ENCODE measurements at places on chromosomes 12 and 14.

- DNase-seq, result no peak
These were observed 3.4 kb upstream of the AP1G2 start for GRCh38 chr14:23570806-23571483.

- DNase-seq, result no peak
These were observed 4.2 kb downstream of the KRT82 start for GRCh38 chr12:52401926-52402325.

DNA sequence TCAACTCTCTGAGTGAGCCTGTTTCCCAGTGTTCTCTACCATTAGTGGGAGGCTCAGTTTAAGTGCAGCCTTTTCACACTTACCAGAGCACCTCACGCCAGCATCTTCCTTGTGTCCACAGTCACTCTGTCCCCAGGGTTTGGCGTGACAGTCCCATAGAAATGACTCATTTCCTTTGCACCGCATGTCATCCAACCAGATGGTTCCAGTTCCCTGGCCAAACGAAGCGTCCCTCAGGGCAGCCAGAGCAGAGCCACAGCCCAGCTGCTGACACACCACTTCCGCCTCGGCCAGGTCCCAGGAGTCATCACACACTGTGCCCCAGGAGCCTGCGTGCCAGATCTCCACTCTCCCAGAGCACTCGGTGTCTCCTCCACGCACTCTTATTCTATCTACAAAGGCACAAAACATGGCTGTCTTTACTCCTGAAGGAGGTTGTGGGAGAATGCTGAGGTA is 65.4 kb downstream of the ACSM4 start:
- DNase-seq, result no peak

GRCh38 chr12:124967016-124967739 is 21.8 kb downstream of the DHX37 start:
- DNase-seq, result no peak

DNA sequence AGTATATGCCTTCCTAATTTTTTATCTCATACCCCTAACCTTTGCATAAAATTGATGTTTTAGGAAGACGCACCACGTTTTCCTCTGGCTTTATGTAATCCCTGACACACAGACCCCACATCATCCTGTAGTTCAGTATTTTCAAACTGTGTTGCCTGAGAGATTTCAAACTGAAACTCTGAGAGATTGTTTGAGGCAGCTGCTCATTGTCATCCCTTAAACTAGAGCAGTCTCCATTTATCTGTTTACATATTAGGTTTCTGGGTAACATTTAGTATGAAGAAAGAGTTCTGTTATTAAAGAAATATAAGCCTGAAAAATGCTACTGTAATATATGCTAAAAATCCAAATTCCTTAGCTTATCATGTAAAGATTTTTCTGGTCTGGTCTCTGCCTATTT is 24.3 kb downstream of the MNAT1 start:
- DNase-seq, result no peak

DNA sequence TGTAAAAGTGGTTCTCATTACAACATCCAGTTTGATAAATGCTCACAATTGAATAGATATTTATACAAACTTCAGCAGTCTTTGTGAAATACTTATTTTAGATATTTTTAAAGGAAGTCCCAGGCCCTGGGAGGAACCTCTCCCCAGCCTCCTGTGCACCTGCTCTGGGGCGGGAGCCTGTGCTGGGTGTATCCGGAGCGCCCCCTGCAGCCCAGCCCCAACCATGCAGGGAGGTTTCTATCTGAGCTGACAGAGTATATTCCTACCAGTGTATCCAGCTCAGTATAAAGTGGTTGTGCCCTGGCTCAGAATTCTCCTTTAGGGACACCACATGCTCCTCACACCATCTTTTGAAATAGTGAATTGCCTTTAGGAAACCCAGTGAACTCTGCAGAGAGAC is 851.8 kb downstream of the TMEM121 start:
- DNase-seq, result peak; percentile 7

DNA sequence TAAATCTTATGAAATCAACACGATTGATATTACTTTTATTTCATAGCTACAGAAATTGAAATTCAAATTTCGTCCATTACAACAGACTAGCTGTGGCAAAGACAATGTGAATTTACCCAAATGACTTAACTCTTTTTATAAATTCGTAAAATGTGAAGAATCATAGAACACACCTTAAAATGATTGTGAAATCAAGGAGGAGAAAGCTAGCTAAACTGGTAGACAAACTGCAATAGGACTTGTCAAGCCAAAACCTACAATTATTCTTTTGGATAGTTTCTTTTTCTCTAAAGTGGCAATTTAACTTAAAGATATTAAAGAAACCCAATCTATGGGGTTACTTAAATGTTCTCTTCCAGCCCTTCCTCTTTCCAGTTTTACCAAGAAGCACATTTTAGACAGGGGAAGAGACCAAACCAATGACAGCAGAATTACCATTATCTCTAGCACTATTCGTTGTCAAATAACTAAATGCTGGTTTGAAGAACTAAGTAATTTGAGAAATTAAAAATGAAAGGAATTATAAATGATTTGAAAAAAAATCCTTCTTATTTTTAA is 807 bp upstream of the SLC16A7 start:
- DNase-seq, result no peak

DNA sequence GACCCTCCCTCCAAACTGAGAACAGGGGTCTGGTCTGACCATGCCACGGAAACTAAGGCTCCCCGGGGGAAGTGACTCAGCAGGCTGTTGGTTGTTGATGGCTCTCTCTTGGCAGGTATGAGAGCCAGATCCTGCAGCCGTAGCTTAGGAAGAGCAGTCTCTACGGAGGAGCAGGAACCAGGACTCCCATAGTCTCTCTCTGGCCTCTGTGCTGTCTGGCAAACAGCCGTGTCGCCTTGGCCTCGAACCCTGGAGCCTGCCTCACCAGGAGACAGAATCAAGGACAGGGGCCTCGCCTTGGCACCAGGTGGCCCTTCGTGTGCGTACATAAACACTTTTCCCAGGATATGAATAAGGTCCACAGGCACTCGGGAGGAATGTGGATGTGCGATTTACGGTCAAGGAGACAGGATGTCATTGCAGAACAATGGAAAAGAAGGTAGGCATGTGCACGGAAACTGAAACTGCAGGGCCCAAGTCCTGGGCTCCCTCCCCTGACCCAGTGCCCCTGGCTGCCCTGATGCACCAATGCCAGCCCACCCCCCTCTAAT is 7.9 kb downstream of the VWF start:
- DNase-seq, result no peak

DNA sequence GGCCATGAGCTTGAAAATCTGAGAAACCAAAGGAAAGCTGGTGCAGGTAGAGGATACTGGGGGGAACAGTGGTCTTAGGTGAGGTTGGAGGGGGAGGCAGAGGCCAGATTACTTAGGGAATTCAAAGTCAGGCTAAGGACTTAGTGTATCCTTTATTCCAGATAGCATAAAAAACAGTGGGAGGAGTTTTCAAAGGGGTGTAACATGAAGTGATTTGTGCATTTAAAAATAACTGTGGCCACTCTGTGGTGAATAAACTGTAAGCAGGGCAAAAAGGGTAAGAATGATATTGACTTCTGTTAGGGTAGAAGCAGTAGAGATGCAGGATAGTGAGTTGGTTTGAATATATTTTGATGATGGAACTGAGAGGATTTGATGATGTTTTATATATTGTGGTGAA is 313.2 kb downstream of the EMP1 start:
- no peak for DNase-seq

GRCh38 chr14:76922584-76922983 is 96.4 kb downstream of the LRRC74A start:
- DNase-seq, result no peak

GRCh38 chr12:14167005-14167628 is 185.7 kb upstream of the GRIN2B start:
- no peak for DNase-seq

DNA sequence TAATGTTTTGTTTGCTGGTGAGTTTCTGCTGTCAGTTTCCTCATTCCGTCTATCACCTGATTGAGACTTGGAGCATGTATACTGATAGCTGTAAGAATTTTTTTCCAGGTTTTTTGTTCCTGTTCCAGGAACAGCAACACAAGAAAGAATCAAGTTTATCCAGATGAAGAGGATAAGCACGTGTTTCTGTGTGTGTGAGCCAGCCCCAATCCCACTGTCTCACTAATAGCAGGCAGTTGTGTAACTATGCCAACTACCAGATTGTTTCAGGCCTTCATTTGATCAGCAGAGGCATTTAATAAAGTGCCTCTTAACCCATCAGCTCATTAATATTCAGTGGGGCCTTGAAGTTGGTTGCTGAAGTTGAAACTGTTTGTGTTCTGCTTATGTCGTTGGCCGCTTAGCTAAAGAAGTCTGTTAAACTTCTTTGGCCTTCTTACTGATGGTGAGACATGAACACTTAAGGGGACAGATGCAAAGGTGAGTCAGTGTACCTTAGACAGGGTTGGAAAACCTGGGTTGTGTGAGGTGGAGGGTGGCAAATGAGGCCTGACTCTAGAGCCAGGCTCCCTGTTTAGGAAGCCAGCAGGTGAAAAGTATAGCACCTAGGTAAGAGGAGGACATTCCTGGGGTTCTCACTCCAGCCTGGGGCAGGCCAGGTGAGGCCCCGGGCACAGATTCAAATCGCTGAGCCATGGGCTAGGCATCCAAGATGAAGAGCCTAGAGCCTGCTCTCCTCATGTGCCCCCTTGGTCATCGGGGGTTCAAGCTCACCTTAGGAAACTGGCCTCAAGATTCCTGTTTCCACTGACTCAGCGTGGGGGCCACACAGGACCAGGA is 3.7 kb downstream of the ANKRD13A start:
- DNase-seq, result no peak

DNA sequence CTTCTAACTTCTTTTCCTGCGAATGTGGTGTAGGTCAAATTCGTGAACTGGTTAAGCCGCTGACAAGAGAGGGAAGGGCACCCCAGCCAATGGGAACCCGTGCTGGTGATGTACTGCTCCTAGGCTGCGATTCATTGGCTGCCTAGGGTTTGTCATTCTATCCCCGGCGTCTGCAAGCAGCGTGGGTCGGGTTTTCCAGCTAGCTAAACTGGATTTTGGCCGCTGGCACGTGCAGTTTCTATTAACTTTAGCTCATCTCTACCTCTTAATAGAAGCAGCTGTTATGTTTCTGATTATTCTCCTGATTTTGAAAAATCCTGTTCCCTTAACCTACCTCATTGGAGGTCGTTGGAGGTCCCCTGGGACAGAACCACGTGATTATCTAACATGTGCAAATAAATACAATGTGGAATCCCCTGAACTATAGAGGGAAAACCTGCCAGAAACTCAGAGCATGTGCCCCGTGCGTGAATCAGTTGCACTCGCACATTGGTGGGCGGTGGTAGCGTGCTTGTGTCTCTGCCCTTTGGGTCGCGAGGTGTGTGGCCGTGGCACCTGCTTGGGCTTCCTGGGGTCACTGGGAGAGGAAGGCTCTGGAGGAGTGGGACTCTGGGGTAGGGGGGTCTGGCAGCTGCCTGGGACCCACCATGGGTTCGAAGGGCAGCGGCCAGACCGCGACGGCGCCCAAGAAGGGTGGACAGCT is 876 bp upstream of the PPM1A start:
- DNase-seq, result peak; percentile 44

DNA sequence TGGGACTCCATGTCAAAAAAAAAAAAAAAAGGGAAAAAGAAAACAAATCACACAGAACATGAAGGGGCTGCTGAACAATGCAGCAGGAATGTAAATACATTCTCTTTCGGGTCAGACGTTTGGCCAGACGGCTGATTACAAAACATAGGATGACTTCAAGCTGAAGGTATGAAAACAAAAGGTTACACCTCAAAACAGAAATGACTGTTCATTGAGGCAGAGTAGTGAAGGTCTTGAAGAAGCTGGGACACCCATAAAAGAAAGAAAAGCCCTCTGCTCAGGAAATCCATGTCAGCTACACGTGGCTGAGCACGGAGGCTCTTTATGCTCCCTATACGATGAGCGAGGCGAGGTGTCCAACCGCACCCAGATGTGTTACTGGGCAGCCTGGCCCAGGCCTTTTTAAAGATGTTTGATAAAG is 37.7 kb downstream of the FGD4 start:
- no peak for DNase-seq

DNA sequence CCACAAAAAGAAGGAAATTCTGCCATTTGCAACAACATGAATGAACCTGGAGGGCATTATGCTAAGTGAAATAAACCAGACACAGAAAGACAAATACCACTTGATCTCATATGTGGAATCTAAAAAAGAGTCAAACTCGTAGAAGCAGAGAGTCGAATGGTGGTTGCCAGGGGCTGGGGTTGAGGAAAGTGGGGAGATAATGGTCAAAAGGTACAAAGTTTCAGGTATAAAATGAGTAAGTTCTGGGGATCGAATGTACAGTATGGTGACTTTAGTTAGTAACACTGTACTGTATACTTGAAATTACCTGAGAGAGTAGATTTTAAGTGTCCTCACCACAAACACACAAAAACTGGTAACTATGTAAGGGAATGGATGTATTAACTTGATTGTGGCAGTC is 129.4 kb downstream of the PPM1H start:
- no peak for DNase-seq

GRCh38 chr12:125197326-125197725 is 132.1 kb downstream of the AACS start:
- no peak for DNase-seq

GRCh38 chr14:71094722-71095121 is 187.5 kb downstream of the PCNX1 start:
- DNase-seq, result no peak

DNA sequence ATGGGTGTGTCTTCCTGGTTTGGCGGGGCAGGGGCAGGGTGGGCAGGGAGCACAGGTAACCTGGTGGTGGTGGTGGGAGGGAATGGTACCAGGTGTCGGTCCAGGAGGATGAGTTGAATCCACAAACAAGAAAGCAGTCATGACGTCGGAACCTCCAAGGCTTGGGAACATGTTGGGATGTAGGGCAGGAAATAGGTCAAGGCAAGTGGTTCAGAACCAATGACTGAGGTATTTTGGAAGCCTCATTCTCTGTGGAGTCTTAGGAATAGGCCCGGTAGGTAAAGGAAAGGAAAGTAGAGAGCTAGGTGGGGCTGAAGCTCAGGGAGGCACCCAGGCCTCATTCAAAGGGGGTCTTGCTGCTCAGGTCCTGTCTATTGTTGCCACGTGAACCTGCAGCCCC is 39.1 kb upstream of the TMED10 start:
- no peak for DNase-seq

All from activated CD4-positive, CD25-positive, alpha-beta regulatory T cell (primary cell).